ENCODE measurements at places on chromosomes 11 and 22.

- no peak for DNase-seq
Measured at GRCh38 chr11:31825838-31826484, 14.8 kb upstream of the PAX6 start.

DNA sequence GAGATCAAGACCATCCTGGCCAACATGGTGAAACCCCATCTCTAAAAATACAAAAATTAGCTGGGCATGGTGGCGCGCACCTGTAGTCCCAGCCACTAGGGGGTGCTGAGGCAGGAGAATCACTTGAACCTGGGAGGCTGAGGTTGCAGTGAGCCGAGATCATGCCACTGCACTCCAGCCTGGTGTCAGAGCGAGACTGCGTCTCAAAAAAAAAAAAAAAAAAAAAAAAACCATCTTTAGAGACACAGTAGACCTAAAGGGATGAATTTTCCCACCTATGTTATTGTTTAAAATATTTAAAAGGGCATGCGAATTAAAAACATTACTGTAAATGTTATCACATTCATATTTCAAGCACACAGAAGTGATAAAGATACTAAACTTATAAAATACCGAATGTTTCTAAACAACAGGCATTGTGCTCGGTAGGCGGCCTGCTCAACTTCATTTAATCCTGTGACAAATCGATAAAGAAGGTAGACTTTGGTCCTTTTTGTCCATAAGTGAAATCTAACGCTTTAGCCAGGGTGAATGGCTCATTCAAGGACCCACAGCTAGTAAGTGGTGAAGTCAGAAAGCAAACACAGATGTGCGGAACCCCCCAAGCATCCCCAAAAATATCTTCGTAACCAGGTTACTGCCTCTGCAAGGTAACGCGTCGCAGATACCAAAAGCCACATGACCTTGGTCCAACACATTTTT, 16.1 kb downstream of the NCAPD3 start:
- DNase-seq: no peak

DNA sequence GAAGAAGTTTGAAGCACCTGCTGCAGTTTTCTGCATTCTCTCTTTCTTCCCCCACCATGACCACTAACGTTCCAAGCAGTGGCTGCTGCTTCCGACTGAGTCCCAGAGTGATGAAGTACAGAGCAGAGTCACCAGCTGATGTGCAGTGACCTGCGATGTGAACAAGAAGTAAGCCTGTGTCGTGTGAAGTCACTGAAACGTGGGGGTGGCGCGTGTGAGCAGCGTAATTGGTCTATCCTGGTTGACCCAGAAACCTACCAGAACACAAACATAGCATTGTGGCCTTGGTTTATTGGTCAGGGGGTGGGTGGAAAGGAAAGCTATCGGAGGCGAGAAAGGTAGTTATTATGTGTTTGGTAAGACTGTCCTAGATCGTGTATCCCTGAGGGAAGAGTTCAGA, 3.5 kb downstream of the KRTAP5-7 start:
- DNase-seq: no peak

DNA sequence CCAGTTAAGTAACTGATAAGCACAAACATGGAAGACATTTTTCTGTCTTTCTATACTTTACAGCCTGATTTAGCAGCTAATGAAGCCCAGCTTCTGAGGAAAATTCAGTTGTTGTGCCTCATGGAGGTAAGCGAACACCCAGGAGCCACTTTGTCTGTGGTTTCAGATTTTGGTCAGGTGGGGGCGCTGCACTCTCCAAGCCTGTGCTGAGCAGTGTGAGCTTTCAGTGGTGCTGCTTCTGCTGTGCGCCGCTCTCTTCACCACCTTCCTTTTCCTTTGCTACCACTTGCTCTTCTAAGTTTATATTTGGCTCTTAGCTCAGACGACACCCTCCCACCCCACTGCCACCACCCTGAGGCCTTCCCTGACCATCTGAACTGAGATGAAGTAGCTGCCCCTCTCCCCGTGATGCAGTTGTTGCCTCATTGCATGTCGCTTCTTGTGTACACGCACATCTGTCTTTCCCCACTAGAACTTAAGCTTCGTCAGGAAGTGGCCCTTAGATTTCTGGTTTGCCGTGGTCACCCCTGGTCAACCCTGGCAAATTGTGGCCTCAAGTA, 14.0 kb downstream of the PSMD13 start:
- DNase-seq: no peak

DNA sequence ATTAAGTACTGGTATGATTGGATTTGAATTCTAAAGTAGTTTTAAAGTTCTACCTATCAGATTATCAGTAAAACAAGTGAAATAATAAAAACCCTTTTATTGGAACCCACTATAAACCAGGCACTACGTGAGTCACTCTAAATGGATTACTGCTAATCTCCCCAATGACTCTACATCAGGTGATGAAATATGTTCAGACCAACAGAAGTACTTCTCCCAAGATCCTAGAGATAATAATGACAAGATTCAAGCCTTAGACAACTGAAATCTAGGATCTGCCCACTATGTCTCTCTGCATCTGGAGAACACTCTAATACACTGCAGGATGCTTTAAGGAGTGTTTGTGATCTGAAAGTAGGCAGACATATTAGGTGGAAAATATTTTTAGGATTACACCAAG, 652.1 kb upstream of the CHORDC1 start:
- no peak for DNase-seq

DNA sequence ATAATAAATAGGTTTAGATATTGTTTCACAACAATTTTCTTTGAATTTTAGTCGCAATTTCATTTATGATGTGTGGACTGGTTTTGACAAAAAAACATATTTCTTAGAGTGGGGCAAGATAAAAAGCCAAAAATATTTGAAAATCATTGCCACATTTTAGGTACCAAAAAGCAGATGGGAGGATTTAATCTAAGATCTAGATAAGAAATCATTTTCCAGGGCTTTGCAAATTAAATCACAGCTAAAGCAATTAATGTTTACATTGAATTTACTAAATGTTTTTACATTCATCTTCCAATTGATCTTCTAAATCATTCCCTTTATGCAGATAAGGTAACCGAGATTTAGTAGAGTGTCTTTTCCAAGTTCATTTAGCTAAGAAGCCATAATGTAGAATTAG, 1386.0 kb upstream of the TENM4 start:
- DNase-seq: no peak

DNA sequence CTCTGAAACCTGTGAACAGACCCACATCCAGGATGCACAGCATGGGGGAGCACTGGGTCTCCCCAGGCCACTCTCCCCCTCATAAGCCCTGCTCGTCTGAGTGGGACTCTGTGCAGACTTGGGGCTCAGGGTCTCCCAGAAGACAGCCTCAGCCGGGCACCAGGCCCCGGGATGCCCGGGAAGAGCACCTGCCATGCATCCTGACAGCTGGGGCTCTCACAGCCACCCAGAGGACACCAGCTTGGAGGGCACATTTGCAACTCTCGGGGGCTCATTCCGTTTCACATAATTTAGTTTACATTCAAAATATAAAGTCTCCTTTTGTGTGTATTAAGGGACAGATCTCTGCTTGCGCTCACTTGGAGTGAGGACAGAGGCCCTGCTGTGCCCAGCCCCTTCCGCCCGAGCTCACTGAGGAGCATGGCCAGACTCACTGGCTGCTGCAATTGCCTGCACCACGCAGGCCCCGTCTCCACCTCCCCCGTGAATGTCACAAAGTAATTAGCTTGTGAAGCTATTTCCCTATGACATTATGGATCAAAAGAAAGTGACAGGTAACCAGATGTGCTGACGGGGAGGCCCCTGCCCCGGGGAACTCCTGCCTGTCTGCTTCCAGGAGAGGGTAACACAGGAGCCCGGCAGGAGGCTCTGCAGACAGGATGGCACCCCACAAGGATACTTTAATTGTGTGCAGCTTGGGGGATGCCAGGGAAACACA, 275.6 kb downstream of the BRD1 start:
- DNase-seq: no peak

DNA sequence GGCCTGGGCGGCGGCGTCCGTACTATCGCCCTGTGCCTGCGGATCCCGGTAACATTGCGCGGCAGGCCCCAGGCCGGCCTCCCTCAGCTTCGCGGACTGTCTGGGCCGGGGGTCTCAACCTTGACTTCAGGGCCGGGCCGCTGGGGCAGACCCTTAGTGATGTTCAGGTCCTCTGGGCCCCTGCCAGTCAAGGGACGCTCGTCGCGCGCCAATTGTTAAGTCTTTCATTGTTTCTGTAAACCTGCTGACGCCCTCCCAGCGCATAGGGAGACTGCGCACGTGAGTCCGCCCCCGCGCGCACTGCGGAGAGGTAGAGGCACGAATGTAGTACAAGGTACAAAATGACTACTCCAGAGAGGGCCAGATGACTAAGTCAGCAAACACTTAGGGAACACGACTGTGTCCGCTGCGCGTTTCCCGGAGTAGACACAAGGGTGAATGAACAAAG, 451 bp upstream of the HDHD5 start:
- peak; percentile 64 for DNase-seq

DNA sequence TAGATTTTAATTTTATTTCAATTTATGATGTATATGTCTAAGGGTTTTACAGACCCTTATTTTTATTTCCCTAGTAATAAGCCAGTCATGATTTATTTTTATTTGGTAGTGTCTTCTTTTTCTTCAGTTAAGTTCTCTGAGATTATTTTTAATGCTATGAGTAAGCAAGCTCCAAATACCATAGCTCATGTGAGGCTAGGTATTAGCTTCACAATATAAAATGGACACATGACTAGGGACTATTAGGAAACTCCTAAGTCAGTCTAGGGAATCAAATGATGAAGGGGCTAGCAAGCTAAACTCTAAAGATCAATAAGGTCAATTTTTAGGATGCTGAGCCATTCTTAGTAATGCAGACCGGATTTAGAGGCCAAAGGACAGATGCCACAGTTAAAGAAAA, 45.9 kb downstream of the CKAP5 start:
- DNase-seq: no peak

DNA sequence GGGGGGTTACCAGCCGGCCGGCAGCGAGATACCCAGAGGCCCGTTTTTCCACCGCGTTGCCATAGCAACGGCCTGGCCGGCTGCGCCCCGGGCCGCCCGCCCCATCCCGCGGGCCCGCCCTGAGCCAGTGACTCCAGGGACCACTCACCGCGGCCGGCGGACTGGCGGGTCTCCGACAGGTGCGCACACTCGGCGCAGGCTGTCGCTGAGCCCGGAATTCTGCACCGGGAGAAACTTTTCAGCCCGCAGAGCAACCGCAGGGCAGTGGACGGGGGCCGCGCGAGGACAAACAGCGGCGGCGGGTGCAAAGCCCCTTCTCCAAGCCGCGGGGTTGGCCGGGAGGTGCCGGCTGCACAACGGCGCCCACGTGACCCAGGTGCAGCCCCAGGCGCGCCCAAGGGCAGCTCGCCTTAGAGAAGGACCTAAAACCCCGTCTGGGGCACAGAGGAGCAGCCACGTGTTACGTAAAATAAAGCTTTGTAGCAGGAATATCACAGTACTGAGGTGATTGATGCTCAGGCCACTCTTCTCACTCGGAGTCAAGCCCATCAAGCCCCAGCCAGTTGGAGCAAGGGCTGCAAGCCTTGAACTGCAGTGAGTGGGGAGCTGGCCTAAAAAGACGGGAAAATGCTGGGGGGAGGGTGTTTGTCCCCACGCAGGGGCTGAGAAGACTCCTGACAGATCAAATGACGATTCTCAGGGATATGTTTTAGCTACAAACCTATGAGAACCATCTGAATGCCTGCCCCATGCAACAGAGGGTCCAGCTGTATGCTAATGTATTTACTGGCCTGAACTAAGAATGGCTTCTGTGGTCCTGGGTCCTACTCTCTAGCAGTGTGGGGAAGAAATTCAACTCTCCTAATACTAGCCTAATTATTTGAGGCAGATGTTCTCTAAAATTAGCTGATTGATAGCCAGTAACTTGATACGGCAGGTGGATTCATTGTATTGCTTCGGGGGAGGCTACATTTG, at the start of gene STK33:
Gene STK33 (minus strand): TSS at position 294 of the 975 bp plus-strand sequence. CDS start 119,323 bp downstream, outside the sequence.
- peak; percentile 47 for DNase-seq

DNA sequence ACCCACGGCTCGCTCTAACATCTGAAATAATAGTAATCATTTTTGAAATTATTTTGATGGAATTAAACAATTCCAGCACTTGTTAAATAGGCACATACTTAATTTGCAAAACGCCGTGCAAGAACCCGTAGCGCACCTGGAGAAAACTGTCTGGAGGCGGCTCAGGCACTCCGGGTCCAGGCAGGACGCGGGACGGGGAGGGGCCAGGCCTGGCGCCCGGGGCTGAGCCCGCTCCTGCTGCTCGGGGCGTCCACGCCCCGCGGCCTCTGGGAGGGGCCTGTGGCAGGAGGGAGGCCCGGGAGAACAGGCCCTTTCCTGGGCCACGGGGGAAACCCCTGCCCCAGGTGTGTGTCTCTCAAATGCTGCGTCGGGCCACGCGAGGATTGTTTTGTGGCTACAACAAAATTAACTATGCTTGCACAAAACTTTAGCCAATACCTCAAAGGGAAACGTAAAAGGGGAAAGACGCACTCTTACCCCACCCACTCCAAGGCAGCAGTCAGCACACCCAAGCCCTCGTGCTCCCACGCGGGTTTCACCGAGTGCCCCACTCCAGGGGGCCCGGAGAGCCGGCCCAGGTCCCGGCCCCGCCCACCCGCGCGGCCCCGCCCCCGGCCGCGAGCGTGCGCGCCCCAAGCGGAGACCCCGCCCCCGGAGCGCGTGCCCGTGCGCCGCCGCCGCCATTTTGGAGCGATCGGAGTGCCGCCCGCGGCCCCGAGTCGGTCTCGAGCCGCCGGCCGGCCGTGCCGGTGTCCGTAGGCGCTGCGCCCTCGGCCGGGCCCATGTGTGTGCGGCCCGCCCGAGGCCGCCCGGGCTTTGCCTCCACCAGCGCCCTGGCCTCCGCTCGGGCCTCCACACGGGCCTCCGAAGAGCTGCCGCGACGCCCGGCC, at the start of gene PPP6R2:
Gene PPP6R2 (plus strand): TSS at position 677 of the 890 bp plus-strand sequence. CDS start 50,582 bp downstream, outside the sequence.
- DNase-seq: peak; percentile 54

- DNase-seq: no peak
Measured at GRCh38 chr22:43832393-43833265, 20.5 kb upstream of the EFCAB6 start.

- no peak for DNase-seq
Measured at GRCh38 chr11:9462172-9462799, 1.5 kb downstream of the ZNF143 start.

DNA sequence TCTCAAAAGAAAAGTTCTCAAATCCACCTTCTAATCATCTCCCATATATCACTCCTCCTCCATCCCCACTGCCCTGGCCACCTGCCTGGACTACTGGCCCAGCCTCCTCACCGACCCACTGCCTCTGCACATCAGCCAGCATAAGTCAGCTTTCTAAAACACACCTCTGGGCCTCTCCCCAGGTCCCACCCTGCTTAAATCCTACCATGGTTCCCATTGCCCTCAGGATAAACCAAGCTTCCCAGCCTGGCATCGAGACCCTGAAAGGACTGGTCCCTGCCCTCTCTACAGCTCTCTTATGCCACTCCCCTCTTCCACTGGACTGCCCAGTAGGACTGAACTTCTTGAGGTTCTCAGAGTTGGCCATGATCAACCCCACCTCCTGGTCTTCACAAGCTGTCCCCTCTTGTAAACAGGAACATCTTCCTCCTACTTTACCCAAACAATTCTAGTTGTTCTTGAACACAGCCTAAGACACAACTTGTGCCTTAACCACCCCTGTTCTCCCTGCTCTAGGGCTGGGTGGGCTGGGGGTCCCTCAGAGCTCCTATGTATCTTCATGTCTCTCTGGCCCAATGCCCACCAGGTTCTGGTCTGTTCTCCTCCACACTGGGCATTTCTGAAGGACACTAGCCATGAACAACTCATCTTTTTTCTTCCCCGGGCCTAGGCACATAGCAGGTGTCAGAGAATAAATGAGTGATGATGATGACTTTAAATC, 12.6 kb upstream of the P2RY6 start:
- DNase-seq: no peak
